ENCODE measurements at places on chromosomes 12 and 14. TPM values are rescaled to one million over a fixed set of nuclear protein-coding genes. Genes with fewer than 3 reads are reported as not detected.

CCDC177 gene
- total RNA-seq = 0.05 TPM

CCDC198 gene
- 2.0 TPM for total RNA-seq

FGF23 gene
- not detected for total RNA-seq

C12orf56 gene
- 0.95 TPM for total RNA-seq

TAS2R9 gene
- 0.37 TPM for total RNA-seq

SOX5 gene
- 61.4 TPM for total RNA-seq

PTPN21 gene
- 22.4 TPM for total RNA-seq

PRKCH gene
- total RNA-seq = 53.6 TPM

TAS2R13 gene
- 14.3 TPM for total RNA-seq

CAPS2 gene
- 17.2 TPM for total RNA-seq

TMTC1 gene
- total RNA-seq = 24.8 TPM

ST8SIA1 gene
- 19.8 TPM for total RNA-seq

CLEC9A gene
- total RNA-seq = 0.90 TPM

DNA sequence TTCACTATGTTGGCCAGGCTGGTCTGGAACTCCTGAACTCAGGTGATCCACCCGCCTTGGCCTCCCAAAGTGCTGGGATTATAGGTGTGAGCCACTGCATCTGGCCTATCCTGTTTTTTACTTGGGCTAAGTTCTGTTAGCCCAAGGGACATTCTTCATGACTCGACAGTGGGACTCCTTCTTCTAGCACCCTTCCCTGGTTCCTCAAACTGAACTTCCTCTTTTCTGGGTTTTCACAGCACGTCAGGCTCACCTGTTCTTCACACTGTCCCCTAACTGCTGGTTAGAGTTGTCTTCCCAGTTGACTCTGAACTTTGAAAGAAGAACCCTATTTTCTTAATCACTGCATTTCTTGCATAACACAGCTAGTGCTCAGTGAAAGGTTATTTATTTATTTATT is 22.5 kb downstream of the CABP1 start:
- DNase-seq = no peak

GRCh38 chr12:56601503-56601902 is 28.6 kb downstream of the BAZ2A start:
- DNase-seq = no peak

GRCh38 chr14:96117960-96118359 is 78.8 kb downstream of the C14orf132 start:
- DNase-seq = no peak

- DNase-seq = no peak
Measured at GRCh38 chr12:110697236-110697635, 8.3 kb upstream of the HVCN1 start.

DNA sequence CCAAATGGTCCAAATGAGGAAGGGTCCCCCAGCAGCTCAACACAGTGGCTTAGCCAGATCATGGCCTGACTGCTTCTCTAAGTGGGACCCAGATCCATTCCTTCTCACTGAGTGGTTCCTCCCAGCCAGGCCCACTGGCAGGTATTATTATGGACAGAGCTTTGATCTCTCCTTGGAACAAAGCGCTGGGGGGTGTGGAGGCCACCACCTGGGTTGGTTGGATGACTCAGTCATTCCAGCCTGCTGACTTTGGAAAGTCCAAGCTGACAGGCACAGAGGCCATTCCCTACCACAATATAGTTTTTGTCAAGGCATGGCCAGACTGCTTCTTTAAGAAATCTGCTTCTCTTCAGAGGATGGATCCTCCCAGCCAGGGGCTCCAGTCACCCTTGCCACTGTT is 341.1 kb downstream of the BTG1 start:
- no peak for DNase-seq

GRCh38 chr12:65500091-65500900 is 221.8 kb downstream of the MSRB3 start:
- DNase-seq = no peak

- DNase-seq = no peak
Measured at GRCh38 chr12:107702106-107702505, 16.5 kb downstream of the PWP1 start.

GRCh38 chr12:130795906-130796305 is 43.1 kb downstream of the STX2 start:
- DNase-seq = no peak

GRCh38 chr14:77853919-77854318 is 54.0 kb downstream of the ADCK1 start:
- DNase-seq = no peak

DNA sequence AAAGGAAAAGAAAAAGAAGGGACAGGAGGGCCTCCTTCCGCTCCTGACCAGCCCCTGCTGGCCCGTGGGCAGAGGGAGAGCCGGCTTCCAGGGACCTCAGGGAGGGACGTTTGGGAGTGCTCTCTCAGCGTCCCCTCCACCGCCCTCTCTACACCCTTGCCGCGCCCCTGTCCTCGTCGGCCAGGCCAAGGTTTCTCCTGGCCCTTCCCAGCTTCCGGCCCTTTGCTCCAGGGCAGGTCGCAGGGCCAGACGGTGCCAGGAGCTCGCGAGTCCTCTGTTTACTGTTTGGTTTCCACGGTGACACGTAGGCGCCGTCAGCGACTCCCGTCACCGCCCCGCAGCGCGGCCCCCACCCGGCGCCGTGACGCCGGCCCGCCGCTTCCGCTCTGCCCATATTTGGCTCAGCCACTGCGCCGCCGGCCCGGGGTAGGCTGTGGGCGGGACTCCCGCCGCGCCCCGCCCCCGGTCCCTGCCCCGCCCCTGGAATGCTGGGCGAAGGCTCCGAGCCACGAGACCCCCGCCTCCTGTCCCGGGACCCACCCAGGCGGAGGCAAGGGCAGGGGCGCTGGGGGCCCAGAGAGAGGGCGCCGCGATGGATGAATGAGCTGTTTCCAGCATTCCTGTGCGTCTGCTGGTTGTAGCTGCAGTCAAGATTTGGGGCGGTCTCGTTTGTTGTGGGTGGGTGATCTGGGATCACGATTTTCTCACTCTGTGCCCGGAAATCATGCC is 15.5 kb downstream of the FOS start:
- peak; percentile 89 for DNase-seq

- no peak for DNase-seq
Measured at GRCh38 chr14:64826333-64826732, 53.4 kb downstream of the SPTB start.

DNA sequence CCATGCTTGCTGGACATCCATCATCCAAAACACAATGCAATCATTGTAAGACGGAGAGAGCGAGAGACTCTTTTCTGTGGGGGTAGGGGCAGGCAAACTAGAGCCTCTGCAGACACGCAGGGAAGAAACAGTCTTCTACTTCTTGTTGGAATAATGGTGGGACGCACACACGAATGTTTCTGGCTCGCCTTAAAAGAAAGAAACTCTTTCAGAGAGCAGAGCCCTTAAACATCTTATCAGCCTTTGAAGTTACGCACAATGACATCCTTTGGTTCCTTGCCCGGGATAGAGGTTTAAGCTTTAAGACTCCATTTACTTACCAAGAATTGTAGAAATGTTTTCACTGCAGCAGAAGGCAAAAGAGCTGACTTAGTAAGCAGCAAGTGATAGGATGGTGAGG is 133.8 kb upstream of the FOXN3 start:
- DNase-seq = peak; percentile 41

GRCh38 chr12:47604221-47604873 is 101.5 kb downstream of the RPAP3 start:
- no peak for DNase-seq

DNA sequence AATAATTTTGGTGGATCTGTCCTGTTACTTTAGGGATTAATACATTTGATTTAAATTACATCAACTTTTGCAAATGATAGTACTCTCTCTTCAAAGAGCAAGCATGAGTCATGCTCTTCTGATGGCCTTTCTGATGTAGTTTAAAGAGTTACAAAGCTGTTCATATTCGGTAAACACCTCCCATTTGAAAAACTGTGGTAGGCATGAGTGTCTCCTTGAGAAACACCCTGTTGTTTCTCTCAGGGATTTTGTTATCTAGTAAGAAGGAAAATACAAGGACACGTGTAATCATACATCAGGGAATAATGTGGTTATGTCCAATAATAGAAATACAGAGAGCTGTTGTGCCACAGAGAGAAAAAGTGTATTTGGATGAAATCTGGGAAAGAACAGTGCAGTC is 53.3 kb upstream of the E2F7 start:
- DNase-seq = no peak

DNA sequence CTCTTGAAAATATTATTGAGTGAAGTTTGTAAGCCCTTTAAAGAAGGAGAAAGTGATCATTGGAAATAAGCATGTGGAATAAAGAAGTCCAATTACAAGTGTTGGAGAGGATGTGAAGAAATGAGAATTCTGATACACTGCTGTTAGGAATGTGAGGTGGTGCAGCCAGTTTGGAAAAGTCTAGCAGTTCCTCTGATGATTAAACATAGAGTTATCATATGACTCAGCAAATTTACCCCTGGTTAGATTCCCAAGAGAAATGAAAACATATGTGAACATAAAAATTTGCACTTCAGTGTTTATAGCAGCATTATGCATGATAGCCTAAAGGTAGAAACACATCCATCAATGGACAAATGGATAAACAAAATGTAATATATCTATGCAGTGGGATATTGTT is 319.9 kb downstream of the AEBP2 start:
- no peak for DNase-seq

DNA sequence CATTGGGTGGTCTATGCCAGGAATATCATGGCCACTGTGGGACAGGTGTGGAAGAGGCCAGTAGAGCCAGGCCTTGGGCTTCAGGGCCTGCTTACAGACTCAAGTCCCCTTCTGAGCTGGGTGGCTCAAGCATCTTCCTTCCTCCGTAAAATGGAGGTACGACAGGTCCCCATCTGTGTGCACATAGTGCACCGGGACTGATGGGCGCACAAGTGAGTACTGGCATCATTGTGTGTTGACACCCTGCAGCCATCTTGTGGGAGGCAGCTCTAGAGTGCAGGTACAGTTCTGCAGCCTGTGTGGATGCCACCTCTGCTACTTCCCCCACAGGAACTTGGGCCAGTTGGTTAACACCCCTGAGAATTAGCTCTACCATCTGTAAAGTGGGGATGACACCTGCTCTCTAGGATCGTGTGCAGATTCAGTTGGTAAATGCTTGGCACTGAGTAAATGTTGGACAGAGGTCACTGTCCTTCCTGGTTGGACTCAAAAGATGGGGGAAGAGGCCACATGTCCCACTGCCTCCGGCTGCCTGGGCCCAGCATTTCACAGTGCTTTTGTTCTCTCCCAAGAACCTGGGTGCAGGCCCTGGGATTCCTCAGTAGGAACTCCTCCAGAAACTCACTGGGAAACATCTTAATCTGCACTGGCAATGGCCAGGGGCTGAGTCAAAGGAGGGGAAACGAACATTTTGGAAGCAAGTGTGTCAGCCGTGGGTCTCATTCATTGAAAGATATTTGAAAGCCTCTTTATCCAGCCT is 70.6 kb downstream of the C14orf132 start:
- no peak for DNase-seq

DNA sequence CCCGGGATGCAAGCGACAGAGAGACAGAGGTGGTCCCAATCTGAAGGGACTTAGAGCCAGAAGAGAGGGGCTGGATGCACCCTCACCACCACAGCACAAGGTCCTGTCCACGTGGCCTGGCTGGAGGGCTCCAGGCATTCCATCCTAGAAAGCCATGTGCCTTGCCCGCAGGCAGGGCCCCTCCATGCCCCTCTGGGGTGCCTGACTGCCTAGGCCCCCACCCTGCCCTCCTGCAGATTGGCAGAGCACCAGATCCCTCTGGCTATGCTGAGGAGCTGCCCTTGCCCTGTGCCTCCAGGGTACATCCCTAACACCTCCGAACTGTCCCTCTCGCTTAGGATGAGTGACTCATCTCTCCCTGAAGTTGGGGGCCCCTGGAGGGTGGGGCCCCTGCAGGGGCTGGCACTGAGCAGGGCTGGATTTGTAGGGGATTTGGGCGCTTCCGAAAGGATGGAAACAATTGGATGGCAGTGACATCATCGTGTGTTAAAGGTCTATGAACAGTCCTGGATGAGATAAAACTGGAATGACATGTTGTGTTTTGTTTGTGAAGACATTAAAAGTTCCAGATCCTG is 50.9 kb downstream of the CHGA start:
- no peak for DNase-seq

- no peak for DNase-seq
Measured at GRCh38 chr12:27226407-27226929, 17.6 kb upstream of the STK38L start.

DNA sequence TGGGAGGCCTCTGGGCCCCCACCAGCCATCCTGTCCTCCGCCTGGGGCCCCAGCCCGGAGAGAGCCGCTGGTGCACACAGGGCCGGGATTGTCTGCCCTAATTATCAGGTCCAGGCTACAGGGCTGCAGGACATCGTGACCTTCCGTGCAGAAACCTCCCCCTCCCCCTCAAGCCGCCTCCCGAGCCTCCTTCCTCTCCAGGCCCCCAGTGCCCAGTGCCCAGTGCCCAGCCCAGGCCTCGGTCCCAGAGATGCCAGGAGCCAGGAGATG is 729 bp upstream of the GAPDH start:
- DNase-seq = no peak

DNA sequence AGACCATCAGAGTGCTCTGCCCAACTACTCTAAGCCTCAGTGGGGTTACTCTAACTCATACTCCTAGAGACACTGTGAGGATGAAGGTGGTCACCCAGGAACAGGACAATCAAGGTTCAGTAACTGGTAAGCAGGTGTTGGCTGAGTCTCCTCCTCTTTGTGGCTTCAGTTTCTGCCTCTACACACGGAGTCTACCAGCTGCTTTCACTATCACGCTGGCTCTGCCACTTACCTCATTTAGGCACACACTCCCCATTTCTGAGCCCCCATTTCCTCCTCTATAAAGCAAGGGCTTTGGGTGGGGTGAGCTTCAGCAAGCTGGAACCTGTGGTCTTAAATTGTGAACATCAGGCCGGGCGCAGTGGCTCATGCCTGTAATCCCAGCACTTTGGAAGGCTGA is 7.3 kb upstream of the TCHP start:
- no peak for DNase-seq

- DNase-seq = no peak
Measured at GRCh38 chr14:88729159-88729558, 63.6 kb downstream of the EML5 start.

DNA sequence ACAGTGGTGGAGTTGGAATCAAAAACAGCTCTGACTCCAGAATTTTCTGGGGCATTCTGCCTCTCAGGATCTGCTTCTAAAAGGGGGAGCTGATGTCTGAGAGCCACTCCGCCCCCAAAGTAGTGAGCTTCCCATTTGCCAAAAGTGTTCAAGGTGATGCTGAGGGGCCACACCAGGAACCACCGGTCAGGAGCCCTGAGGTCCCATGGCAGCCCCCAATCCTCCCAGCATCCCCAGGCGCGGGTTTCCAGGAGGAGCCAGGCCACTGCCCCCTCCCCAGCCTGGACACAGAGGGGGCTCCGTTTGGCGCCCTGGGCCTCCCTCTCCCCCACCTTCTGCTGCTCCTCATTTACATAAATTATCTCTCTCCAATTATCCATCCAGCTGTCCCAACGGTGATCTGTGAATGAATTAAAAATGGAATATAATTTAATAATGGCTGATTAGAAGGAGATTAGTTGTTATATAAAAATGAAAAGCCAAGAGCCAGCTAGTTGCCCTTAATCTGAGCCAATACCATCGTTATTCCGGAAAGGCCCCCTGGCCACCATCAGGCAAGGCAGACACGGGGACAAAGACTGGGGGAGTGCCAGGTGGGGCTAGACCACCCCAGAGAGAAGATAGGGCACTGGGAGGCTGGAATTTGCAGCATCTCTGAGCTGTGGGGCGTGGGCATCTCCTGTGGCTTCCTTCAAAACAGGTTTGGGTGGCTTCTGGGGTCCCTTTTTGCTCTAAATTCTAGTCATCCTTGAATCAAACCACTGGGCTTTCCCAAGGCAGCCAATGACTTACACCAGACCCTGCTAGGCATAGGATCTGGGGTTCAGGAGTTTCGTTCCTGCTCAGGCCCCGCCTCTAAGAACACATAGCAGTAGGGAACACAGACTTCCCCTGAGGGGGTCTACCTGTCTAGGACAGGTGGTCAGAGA is 19.7 kb upstream of the VSX2 start:
- DNase-seq = no peak

- no peak for DNase-seq
Measured at GRCh38 chr14:103713304-103714062, 1.8 kb downstream of the XRCC3 start.
